ENCODE measurements at places on chromosomes 6 and 20.

DNA sequence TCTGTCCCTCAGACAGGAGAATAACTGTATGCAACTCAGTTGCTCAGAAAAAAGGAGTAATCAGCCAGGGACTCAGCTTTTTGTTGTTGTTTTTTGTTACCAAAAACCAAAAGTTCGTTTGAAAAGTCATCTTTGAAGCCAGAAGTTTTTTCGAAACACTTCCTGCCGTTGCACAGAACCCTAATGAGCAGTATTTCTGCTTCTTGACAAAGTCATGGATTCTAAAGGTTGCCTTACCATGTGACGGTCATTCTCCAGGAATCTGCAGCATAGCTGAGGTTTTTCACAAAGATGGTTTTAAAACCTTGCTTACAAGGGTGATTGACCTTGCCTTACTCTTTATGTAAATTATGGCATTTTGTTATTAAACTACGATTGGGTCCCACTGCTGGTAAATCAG lies 1.9 kb downstream of the RAB32 start:
- no peak for DNase-seq

GRCh38 chr20:32911355-32911754 lies 52.6 kb downstream of the EFCAB8 start:
- no peak for DNase-seq

DNA sequence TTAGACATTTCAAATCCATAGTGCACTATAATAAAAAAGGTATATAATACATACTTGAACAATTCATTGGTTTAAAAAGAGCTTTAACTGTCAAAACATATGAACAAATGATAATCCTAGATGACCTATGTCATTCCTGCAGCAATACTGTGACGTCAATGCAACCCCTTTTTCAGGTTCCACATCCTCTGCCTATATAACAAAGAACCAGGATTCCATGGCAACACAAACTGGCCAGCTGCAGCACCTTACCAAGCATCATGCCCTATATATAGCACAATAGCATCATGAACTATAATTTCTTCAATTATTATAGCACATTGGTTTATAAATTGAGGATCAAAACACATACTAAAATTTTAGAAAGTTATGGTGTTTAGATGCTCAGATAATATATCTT lies 578 bp upstream of the PTCHD4 start:
- no peak for DNase-seq

- no peak for DNase-seq
These were observed 28.6 kb upstream of the LAMP5 start for GRCh38 chr20:9485614-9486340.

DNA sequence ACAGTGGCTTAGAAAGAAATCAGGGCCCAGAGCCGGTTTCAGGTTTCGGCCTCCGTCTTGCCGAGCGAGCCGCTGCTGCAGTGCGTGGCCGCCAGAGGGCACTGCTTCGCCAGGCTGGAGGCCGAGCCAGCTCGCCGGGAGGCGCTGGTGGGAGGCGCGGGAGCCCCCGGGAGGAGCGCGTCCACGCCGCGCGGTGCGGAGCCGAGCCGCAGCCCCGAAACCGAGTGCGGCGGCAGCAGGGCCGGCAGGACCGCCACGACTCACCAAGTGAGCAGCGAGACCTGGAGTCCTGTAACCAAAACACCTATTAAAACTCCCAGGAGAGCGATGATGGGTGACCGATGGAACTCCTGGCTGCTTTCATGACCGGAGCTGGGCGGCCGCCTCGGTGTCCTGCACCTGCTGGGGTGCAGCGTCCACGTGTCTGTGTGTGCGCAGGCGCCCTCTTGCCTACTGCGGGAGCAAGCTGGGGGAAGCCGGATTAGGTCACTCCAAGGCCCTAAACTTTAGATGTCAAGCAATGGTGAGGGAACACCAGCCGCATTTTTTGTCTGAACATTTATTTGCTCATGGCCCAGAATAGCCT lies 186.9 kb upstream of the UST start:
- DNase-seq = peak; percentile 67

GRCh38 chr6:170313716-170314295 lies 7.2 kb downstream of the FAM120B start:
- DNase-seq = no peak

GRCh38 chr6:150478656-150479545 lies 110.1 kb downstream of the IYD start:
- no peak for DNase-seq

GRCh38 chr6:124888581-124889371 lies 73.5 kb upstream of the RNF217 start:
- no peak for DNase-seq

DNA sequence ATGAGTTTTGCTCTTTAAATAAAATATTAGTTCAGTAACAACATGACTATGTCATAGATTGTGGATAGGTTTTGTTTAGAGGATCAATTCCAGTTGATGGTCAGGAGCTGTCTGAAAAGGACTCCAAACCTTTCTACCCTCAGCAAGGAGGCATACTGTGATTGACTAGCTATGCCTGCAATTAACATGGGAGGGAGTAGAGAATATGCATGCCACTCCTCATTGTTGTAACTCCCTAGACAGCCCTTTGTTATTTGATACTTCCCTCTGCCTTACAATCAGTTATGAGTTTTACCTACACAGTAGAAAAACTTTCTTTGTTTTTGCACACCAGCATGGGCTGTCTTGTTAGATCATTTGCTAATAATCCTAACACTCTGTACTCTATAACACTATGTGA lies 1418.5 kb downstream of the KHDRBS2 start:
- DNase-seq = no peak

- DNase-seq = no peak
These were observed 751.5 kb downstream of the EPHA7 start for GRCh38 chr6:92667843-92668242.

DNA sequence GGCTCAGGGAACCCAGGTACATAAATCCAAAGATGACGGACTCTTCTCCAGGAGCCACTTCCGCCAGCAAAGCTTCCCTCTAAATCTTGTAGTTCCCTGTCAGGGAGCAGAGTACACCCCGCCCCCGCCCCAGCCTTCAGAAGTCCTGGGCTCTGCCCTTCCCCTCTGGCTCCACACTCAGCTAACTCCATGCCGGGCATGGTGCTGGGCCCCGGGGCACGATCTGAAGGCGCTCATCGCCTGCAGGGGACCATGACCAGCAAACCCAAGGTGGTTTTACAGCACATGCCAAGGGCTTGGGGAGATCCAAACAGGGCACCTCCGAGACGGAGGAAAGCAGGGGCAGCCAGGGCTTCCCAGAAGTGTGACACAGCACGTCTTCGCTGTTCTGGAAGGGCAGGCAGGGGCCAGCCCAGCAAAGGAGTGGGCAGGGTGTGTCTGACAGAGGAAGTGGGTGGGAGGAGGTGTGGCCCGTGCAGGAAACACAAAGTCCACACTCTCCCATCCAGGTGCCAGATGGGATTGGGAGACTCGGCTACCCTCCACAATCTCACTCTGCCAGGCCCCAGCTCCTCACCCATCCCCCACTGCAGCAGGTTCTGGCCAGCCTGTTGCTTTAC lies 41.6 kb upstream of the SLC22A2 start:
- no peak for DNase-seq

GRCh38 chr6:131636880-131637792 lies at the start of gene ENPP3:
Gene ENPP3, plus strand, starts transcription at chr6:131637302. Its CDS starts 83 bp downstream, at chr6:131637385.
- no peak for DNase-seq

- DNase-seq = no peak
These were observed 103.7 kb downstream of the TOX2 start for GRCh38 chr20:44018259-44018941.

- no peak for DNase-seq
These were observed 21.0 kb downstream of the LRP11 start for GRCh38 chr6:149843051-149843633.

GRCh38 chr6:52904562-52905279 lies 4.8 kb downstream of the GSTA3 start:
- no peak for DNase-seq

GRCh38 chr20:10447028-10447427 lies 11.9 kb downstream of the SLX4IP start:
- no peak for DNase-seq
